Foreskin fibroblast (primary cell): ENCODE measurements at places on chromosomes 6 and 20.

DNA sequence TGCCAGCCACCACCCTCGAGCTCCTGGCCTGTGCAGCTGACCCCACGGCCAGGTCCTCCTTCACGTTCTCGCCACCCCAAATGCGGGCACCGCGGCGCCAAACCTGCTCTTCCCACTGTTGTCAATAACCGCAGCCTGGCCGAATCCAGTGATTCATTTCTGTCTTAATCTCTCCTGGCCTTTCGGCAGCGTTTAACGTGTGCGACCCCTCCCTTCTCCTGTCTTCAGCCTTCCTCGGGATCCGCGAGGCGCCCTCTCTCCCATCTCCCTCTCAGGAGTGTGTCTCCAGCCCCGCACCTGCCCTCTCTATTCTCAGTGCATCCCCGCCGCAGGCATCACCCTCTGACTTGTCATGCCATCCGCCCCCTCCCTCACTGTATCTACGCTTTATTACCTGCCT, 91.4 kb downstream of the THBS2 start:
- DNase-seq, result no peak

DNA sequence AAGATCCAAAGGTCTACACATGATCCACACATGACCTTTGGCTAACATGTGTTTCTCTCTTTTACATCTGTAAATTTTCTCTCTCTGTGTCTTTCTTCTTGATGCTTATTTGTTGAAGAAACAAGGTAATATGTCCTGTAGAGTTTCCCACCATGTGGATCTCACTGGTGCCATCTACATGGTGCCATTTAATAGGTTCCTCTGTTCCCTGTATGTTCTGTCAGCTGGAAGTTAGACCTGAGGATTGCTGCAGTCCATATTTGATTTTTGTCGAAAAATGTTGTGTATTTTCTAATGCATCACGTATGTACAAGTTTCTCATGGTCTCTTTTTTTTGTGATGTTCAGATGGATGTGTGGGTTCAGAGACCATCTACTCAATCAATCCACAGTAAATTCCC, 30.0 kb downstream of the FOXA2 start:
- no peak for DNase-seq

GRCh38 chr20:54013471-54013870, 56.9 kb downstream of the BCAS1 start:
- no peak for DNase-seq

GRCh38 chr6:33839399-33840047, 35.7 kb upstream of the MLN start:
- no peak for DNase-seq

DNA sequence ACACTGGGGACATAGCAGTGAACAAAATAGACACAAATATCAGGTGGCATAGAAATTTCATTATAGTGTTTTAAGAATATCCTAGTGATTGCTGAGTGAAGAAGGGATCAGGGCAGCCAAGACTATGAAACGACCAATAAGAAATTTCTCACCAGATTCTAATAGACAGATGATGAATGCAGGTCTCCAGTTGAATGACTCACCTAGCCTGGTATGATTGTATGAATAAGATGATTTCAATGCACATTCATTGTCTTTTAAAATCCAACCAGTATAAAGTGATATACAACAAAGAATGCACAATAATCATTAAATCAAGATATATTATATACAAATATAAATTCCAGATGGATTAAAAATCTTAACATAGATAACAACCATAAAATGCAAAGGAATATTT, 124.5 kb upstream of the TENT5A start:
- DNase-seq, result no peak

- peak; percentile 64 for DNase-seq
Observed at GRCh38 chr6:108948181-108948661, 100.0 kb downstream of the ARMC2 start.

DNA sequence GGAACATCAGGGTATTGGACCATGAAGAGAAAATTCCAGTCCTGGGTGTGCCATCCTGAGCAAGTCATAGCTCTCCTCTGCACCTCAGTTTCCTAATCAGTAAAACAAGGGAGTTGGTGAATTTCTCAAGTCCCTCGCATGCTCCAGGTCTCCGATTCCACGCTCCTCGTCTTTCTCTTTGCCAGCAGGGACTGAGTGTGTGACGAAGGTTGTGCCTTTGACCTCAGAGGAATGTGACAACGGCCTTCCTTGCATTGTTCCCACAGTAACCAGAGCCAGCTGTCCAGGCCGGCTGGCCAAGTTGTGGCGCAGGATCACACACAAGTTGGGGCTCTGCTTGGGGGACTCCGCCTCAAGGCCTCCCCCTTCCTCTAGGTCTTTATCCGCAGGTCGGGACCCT, 217.3 kb downstream of the ATXN1 start:
- peak; percentile 79 for DNase-seq

- no peak for DNase-seq
Observed at GRCh38 chr6:161949531-161949930, 675.7 kb upstream of the AGPAT4 start.

DNA sequence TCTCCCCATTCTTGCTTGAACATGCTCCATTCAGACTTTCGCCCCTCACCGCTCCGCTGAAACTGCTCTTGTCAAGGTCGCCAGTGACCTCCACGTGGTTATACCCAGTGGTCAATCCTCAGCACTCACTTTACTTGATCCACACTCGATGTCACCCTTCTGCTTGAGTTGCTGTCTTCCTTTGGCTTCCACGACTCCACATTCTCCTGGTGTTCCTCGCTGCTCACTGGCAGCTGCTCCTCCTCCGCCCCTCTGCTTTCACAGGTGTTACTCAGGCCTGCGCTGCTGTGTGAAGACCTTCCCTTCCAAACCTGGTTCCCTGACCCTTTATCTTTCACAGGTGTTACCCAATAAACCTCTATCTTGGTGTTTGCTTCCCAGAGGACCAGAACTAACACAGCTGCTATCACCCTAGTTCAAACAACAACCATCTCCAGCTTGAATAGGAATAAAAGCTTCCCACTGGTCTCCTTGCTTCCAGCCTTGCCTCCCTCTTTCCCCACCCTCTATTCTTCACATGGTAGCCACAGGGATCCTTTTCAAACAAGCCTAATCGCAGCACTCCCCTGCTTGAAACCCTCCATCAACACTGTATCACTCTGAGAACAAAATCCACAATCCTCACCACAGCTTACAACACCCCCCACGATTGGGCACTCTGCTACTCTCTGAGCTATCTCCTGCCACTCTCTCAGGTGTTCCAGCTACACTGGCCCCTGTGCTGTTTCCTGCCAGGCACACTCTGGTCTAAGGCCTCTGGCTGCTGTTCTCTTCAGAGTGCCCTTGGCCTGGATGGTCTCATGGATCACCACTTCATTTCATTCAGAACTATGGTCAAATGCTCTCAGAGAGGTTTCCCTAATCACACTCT, 10.7 kb downstream of the PPIL1 start:
- no peak for DNase-seq

- DNase-seq, result no peak
Observed at GRCh38 chr6:87993356-87993755, 54.3 kb upstream of the SPACA1 start.

- DNase-seq, result no peak
Observed at GRCh38 chr20:9401371-9401770, 113.0 kb upstream of the LAMP5 start.

- DNase-seq, result peak; percentile 3
Observed at GRCh38 chr6:107458672-107459282, 587 bp downstream of the PDSS2 start.

- peak; percentile 35 for DNase-seq
Observed at GRCh38 chr6:122393351-122393896, 6.0 kb upstream of the HSF2 start.

DNA sequence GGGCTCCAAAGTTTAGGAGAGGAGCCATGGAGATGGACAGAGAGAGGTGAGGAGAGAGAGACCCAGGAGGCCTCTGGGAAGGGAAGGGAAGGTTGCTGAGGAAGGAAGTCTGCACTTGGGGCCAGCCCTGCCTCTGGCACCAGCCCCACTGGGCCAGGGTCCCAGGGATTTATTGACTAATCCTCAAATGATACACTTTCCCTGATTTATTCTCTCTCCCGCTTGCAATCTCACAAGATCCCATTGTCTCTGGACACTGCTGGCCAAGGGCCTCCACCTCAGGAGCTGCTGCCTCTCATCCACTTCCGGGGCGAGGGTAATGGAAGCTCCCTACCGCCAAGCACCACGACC, 43.6 kb upstream of the FOXP4 start:
- no peak for DNase-seq

DNA sequence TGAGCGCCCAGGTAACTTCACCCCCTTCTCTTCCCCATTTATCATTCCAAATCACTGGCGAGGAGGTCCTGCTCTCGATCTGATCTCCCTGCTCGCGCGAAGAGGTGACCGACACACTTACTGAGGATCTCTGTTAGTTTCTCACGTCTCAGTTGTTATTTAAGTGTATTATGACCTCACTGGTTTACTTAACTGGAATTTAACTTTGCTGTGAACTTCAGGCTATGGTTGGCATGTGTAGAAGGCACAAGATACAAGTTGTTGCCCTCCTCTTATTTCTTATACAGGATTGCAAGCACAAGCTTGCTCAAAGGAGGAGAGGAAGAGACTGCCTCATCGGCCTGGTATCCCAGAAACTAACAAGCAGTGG, 1.2 kb downstream of the RNF217 start:
- no peak for DNase-seq

- no peak for DNase-seq
Observed at GRCh38 chr20:33676121-33676520, 1.9 kb upstream of the NECAB3 start.

GRCh38 chr20:13426870-13427269, 205.8 kb downstream of the ISM1 start:
- DNase-seq, result no peak

GRCh38 chr6:119280668-119281067, 68.9 kb downstream of the MAN1A1 start:
- DNase-seq, result no peak

- peak; percentile 68 for DNase-seq
Observed at GRCh38 chr6:108541843-108542759, 18.6 kb upstream of the FOXO3 start.

DNA sequence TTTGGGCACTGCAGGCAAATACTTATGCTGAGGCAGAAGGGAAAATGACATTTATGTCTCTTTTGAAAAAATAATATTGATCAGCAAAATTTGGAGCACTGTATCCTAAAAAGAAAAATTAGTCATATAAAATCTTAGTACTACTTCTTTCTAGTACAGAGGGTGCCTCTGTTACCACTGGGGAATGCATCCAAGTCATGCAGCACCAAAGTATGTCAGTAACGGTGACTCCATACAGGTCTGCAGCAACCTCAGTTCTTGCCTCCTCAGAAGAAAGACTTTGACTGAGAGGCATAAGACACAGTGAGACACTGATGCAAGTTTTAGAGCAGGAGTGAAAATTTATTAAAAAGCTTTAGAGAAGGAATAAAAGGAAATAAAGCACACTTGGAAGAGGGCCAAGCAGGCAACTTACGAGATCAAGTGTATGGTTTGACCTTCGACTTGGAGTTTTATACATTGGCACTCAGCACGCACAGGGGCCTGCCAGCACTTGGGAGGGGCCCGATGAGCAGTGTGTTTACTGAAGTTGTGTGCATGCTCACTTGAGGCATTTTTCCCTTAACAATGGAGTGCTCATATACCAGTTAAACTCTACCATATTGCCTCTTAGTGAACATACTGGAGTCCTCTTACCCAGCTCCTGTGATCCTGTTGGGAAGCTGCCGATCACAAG, 1244.8 kb downstream of the EPHA7 start:
- DNase-seq, result no peak

DNA sequence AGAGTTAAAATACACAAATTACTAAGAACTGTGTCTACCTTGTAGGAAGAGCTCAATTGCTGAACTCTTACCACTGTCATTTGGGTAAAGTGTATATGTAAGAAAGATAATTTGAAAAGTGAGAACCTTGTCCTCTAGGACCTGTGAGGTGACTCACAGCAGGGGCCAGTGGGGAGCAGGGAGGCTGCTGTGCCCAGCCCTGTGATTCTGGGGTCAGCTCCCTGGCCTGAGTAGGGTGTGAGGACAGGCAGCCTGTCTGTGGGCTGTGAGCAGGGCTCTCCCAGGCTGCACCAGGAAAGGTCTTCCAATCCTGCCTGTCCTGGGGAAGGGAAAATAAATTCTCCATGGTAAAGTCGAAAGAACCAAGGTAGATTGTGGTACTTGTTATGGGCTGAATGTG, 27.3 kb upstream of the SIRPG start:
- DNase-seq, result no peak

- DNase-seq, result no peak
Observed at GRCh38 chr20:51511861-51512619, 30.5 kb downstream of the NFATC2 start.

DNA sequence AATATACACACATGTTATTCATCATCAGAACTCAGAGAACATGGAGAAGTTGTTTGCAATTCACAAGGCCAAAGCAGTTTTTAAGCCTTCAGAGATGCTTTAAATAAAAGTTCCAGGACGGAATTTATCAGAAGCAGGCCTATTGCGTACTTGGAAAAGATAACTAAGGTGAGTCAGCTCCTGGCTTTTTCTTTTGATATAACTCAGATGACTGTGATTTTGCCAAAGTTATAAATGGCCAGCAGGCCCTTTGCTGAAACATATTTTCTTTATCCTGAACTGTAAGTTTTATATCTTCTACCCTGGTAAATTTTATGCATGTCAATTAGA, 55.0 kb upstream of the PLCB1 start:
- DNase-seq, result no peak

DNA sequence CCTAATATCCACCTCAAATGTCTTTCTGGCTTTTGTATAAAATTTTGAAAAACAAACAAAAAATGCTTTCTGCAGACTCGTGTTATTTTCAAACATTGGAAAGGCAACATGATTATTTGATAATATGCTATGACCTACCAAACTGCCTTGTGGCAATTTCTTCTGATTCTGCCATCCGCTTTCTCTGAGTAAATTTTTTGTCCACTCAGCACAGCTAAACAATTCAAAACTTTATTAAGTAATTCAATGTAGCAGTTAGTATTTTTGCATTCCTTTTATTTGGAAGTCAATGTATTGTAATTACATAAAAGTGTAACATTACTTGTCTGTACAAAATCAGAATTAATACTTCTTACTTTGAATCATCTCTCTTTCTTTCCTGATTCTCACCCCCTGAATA, 1206.6 kb upstream of the EYS start:
- no peak for DNase-seq

DNA sequence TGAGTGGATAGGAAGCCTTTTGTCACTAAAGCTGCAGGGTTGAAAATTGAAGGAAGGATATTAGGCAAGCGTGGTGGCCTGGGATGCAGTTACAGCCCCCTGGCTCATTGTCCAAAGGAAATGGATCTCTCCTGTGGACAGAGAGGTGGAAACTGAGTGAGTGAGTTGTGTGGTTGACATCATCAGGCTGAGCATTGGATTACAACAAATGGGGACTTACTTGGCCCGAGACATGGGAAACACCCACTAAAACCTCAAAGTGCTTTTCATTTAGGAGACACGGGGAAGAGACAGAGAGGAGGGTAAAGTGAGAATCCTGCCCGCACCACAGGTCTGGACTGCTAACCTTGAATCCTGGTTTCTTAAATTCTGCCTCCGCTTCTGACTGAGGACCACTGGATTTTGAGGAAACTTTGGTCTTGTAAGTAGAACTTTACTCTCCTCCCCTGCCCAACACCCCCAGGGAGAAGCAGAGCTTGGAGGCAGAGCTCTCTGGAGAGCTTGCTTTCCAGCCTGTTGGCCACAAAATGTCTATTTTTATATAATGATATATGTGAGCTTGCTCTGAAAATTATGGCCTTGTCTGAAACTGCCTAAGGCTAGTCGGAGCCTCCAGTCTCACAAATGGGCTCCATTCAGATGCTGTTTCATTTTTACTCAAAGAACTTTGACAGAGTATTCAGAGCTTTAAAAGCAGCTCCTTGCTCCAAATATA, at the start of gene PKIG:
Gene PKIG (plus strand): TSS at position 269 of the 715 bp plus-strand sequence. CDS start 31,978 bp downstream, outside the sequence.
- peak; percentile 81 for DNase-seq

GRCh38 chr6:7674291-7674690, 51.6 kb upstream of the BMP6 start:
- DNase-seq, result peak; percentile 37
